ENCODE measurements at places on chromosomes 11 and 22.

- DNase-seq = no peak
Observed at GRCh38 chr11:95365348-95365747, 134.3 kb upstream of the SESN3 start.

DNA sequence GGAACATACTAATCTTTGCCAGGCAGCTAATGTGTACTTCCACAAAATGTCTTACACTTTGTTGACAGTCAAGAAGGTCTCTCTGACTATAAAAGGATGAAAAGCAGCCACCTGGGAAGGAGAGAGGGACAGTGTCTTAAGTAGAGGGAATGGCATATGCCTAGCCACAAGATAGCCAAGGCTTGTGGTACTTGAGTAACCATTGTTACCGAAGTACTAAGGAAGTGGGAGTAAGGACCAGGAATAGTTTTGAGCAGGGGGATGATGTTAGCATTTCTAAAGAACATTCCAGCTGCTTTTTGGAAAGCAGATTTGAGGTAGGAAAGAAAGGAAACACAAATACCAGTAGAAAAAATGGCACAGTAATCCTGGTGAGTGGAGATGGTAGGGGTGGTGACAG is 3.4 kb downstream of the TMEM126A start:
- DNase-seq = no peak

- DNase-seq = no peak
Observed at GRCh38 chr11:2653930-2654739, 45.7 kb downstream of the KCNQ1OT1 start.

- DNase-seq = no peak
Observed at GRCh38 chr22:20549232-20549841, 41.9 kb downstream of the MED15 start.

DNA sequence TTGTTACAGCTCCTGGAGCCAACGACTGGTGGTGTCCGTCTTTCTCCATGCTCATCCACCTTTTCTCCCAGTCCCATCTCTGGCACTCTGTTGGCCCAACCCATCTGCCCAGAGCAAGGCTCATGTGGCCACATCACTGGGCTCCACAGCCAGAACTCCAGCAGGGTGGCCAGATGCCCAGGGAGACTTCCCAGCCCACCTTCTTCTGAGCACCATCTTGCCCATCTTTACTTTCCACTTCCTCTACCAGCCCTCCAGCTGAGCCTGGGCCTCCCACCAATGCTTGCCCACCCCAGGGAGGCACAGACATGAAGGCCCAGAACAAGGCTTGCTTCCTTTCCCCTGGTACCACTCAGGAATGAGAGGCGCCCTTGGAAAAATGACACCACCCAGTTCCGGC is 116.8 kb downstream of the BUD13 start:
- no peak for DNase-seq

- no peak for DNase-seq
Observed at GRCh38 chr11:34013898-34014571, 37.5 kb upstream of the CAPRIN1 start.

DNA sequence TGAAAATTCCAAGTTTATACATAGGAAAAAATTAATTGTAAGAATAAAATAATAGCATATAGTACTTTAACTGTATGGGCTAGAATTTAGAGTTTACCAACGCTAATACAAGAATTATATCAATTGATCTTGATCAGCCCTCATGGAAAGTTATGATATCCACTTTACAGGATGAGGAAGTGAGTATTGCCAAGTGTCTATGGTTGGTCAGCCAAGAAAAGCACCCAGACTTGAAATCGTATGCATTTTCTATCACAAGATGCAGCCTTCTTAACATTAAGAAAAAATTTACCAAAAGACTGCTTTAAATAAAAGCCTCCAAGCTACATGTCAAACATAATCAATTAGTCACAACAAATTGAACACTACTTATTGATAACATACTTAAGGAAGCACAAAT is 53.0 kb downstream of the DDI1 start:
- DNase-seq = no peak

- DNase-seq = no peak
Observed at GRCh38 chr11:14746857-14747395, 103.3 kb downstream of the PDE3B start.

- no peak for DNase-seq
Observed at GRCh38 chr22:27627901-27628300, 173.7 kb downstream of the MN1 start.

- DNase-seq = no peak
Observed at GRCh38 chr11:71449596-71449995, 1.4 kb upstream of the DHCR7 start.

DNA sequence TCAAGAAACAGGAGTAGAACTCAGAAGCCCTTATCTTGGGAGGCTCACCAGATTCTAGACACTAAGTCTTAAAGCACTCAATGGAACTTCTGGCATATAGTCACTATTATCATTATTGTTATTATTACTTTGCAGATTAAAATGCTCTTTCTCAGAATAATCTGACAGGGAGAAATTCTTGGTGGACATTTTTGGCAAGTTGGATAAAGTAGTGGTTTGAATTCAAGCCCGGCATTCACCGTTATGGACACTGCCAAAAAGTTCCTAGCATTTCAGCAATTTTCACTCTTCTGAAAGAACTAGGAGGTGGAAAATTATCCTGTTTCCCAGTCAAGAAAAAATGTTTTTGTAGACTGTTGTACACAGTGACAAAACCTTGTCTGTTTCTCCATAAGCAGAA is 179.6 kb upstream of the ISX start:
- DNase-seq = no peak

- no peak for DNase-seq
Observed at GRCh38 chr22:48843640-48844039, 984.0 kb downstream of the BRD1 start.

DNA sequence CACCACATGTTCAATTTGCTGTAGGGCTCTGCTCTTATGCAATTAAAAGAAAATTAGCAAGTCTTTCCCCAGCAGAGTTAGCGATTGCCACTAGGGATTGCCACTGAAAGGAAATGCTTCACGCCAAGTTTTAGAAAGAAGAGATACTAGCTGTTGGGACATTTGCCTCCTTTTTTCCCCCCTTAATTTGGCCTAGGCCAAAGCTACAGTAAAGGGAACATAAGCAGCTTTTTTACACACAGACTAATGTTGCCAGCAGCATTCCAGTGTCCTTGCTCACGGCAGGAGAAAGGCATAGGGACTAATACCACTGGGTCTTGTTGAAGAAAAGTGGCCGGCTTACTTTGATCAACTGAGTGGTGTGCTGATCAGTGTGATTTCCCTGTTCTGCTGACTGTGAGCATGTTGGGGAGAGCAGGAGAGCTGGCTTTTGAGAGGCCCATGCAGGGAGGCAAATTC is 71.2 kb downstream of the PHF21A start:
- DNase-seq = peak; percentile 42

DNA sequence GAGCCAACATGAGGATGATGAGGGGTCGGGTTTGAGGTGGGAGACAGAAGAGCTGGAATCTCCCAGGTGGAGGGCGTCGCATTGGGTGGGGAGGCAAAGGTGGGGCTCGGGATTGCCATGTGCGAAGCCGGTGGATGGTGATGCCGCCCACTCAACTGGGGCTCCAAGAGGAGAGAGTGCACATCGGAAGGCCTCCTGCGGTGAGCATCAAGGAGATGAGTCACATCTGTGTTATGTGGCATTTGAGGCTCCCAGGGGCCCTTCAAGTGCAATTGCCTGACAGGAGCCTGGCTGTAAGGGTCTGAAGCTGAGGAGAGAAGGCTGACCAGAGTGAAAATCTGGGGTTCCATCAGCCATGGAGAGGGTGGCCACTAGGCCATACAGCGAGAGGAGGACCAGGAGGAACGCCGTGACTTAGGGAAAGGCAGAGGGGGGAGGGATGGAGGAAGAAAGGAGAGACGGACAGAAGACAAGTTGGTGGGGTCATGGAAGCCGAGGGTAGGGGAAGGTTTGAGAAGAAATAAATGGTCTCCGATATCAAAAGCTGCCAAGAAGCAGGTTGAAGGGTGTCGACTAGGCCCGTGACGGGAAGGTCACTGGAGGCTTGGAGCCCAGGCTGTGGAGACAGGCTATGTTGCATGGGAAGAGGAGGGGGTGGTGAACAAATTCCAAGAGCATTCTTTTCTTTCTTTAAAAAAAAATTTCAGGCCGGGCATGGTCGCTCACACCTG is 21.3 kb downstream of the RASD2 start:
- peak; percentile 61 for DNase-seq

DNA sequence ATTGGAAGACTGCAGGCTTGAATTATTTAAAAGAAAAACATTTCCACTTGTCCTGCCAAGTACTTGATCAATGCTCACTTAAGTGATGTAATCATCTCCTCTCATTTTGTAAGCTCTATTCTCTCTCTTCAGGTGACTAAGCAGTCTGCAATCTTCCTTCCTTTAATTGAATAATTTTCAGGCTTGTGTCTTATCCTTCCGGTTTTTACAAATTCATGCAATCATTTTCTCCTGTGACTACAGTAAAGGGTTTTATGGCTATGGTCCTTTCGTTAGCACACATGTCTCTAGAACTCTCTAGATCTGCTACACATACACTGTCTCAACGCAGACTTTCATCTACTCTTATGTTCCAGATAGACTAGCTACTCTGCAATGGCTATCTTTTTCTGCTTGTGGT is 12.6 kb upstream of the UPB1 start:
- peak; percentile 49 for DNase-seq

DNA sequence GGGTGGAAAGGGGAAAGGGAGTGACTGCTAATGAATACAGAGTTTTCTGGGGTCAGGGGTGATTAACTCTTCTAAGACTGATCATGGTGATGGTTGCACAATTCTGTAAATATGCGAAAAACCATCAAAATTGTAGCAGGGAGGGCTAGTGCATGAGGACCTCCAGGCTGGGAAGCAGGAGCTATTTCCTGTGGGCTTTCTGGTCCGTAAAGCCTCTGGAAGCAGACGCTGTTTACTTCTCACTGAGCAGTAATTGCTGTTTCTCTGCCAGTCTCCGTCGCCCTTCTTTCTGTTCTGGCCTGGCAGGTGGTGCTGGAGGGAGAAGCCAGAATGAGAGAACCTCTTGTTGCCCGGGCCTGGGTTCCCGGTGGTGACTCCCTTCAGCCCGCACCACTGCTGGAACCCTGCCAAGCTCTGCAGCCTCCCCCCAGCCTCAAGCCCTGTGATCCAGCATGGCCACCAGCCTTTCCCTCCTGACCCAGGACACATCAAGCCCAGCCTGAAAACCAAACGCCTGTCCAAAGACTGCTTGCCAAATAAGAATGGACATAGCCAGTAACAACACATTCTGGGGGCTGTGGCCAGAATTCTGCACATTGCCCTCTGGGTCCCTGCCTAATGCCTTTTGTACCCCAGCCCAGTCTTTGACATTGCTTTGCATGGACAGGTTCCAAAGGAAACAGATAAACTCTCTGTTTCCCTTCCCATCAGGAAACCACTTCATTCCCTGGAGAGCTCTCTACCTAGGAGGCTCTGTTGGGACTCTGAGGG is 201.0 kb upstream of the NAV2 start:
- no peak for DNase-seq

- no peak for DNase-seq
Observed at GRCh38 chr11:116715383-116715782, 57.4 kb downstream of the BUD13 start.

GRCh38 chr11:43546561-43547429 is 133.7 kb upstream of the HSD17B12 start:
- DNase-seq = no peak

DNA sequence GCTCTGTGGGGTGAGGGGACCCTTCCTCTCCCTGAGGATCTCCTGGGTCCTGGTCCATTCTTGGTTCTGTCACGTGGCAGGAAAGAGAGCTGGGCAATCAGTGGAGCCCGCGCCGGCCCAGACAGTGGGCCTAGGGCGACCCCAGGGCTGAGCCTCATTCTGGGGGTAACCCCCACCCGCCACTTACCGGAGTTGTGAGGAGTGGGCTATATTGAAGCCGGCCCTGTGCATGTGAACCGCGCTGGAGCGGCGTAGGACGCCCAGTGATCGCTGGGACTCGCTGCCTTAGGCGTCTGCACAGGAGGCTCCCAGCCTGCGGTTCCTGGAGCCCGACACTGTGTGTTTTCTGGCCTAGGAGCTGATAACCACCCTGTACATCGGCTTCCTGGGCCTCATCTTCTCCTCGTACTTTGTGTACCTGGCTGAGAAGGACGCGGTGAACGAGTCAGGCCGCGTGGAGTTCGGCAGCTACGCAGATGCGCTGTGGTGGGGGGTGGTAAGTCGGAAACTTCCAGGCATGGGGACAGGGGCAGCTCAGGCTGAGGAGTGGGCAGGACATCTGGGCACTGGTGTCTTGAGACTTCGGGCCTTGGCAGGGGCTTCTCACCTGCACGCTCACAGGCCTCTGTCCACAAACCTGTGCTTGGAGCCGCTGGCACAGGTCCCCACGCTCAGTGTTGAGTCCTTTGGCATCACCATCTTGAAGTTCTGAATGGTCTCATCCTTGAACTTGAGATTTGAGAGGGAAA is 127.1 kb downstream of the KCNQ1OT1 start:
- DNase-seq = no peak

DNA sequence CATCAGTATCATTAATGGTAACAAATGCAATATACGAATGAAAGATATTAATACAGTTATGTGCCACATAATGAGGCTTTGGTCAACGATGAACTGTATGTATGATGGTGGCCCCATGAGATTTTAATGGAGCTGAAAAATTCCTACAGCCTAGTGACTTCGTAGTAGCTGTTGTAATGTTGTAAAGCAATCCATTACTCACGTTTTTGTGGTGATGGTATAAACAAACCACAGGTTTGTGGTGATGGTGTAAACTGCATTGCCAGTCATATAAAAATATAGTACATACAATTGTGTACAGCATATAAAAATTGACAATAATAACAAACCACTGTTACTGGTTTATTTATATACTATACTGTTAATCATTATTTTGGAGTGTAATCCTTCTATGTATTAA is 27.4 kb upstream of the GRIA4 start:
- peak; percentile 18 for DNase-seq

DNA sequence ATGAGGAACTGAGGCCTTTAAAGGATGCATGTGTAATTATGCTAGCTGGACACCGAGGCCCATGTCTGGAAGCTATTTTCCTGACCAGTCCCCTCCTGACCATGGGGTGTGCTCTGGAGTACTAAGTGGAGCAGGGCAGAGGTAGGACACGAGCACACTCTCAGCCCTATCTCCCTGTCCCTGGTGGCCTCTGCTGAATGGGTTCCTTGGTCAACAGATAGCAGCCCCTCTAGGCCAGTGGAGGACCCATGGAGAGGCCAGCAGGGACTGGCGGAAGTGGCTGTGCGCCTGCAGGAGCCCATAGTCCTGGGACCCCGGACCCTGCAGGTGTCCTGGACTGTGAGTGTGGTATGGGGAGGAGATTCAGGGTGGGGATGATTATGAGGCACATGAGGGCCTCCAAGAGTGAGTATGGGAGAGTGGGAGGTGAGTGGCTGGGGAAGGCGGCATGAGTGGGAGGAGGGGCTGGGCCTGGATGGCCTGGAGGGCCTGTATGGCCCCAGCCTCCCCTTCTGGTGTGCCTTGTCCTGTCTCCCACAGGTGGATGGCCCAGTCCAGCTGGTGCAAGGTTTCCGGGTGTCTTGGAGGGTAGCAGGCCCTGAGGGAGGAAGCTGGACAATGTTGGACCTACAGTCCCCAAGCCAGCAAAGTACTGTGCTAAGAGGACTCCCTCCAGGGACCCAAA is 9.5 kb downstream of the ROBO3 start:
- DNase-seq = no peak

DNA sequence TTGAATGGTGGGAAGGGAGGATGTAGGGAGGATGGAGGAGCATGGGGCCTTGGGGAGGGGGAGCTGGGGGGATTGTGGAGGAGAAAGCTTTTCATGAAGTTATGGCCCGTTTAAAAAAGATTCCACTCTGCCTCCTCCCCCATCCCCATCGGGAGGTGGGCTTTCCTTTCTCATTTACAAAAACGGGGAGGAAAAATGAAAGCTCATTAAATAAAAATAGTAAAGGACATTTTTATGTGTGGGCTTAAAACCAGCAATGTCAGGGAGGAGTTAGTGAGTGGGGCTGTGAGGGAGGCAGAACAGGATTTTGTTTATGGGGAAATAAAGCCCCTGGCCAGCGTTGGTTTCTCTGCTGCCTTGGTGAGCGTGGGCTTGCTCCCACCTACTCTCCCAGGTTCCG is 83.2 kb downstream of the ZBTB16 start:
- no peak for DNase-seq

Measured in NCI-H226 (cell line).